Calu3 (cell line): ENCODE measurements at places on chromosomes 1 and 21. TPM values are rescaled to one million over a fixed set of nuclear protein-coding genes. Genes with fewer than 3 reads are reported as not detected.

The ADAMTSL4 gene
- total RNA-seq: 1.9 and 2.7 TPM in 2 replicates

The EDN2 gene
- total RNA-seq: 0.28 TPM in 1 of 2 replicates, not detected in the other

The CD1E gene
- not detected in 2 replicates for total RNA-seq

The CRYZL1 gene
- total RNA-seq: 16.2 and 22.1 TPM in 2 replicates

The RNU5D-1 gene
- total RNA-seq: not detected in 2 replicates

The LAMTOR2 gene
- 69.8 and 69.9 TPM in 2 replicates for total RNA-seq

The CLCA2 gene
- total RNA-seq: not detected in 2 replicates
